ENCODE measurements at places on chromosomes 3 and 15.

DNA sequence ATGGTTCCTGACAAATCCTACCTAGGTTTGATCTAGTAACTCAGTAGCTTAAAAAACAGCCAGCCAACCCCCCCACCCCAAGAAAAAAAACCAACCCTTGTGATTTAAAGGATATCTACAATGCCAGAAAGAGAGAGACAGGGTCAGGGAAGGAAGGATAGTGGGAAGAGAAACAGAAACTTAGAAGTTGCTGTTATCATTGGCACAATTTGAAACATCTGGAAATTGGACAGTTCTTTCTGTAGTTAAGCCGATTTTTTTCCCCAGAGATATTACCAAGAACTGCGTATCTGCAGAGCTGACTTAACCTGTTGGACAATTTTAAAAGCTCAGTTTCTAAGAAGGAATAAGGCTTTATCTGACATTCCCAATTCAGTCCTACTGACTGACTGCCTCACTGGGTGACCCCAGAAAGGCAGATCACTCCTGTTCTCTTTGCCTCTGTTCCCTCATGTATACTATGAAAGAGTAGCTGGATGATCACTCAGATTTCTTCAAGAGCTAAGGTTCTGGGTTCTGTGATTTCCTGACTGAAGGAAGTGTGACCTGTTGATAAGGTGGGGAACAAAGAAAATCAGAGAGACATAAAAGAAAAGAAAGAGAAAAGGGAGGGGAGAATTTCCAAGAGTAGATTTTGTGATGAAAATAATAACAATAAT, 128.3 kb downstream of the MAP2K5 start:
- no peak for DNase-seq

GRCh38 chr3:110307065-110307809, 764.4 kb upstream of the NECTIN3 start:
- DNase-seq, result no peak

DNA sequence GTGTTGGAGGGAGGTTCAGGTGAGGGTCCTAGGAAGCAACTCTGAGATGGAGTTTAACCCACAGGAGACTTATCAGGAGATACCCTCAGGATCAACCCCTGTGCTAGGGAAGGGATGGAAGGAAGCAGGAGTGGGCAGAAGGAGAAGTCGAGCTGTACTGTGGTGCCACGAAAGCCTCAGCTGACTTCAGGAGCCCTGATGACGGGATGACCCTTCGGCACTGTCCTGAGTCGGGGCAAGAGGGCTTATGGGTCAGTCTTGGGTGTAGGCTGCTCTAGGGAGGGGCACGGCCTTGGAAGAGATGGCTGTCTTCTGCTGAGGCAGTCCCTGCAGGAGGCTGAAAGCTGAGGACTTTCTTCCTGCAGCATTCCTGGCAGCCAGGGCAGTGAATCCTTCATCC, 7.7 kb downstream of the CLEC3B start:
- no peak for DNase-seq

DNA sequence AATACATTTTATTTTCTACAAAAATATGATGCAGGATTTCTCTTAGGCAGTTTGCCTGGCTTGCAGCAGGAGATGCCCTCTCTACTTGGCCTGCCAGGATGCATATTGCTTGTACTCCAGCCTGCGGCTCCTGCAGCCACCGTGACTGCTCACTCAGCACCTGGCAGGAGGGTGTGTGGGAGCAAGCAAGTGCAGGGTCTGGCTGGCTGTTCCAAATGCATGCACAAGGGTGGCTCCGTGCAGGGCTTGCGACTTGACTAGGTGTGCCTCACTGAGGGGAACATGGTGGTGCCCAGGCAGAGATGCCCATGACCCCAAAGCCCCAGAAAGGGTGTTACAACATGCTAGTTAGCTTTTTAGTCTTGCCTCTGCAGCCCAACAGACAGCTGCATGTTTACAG, 1240.2 kb upstream of the ALCAM start:
- DNase-seq, result no peak

- DNase-seq, result no peak
Observed at GRCh38 chr15:93040288-93041158, 48.5 kb downstream of the RGMA start.

GRCh38 chr15:72199721-72200212, 2.2 kb upstream of the GRAMD2A start:
- DNase-seq, result no peak

GRCh38 chr3:190192739-190193138, 72.0 kb upstream of the P3H2 start:
- DNase-seq, result no peak

- no peak for DNase-seq
Observed at GRCh38 chr3:34646911-34647460, 848.6 kb downstream of the PDCD6IP start.

- DNase-seq, result no peak
Observed at GRCh38 chr3:124530916-124531315, 199.3 kb upstream of the UMPS start.

DNA sequence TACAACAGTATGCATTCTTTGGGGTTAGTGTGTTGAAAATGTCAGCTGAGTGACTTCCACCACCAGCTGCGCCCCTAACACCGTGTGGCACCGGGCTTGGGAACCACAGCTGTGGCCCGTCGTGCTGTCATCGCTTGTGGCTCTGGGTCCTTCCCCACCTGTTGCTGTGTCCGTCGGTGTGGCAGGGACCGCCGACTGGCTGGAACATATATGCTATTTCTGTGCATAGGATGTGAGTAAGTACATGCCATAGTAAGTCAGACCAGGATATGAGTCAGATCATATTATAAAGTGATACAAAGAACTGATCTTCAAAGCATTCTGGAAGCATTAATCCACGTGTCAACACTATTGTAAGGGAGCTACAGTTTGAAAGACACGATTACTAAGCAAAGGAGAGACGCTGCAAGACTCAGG, 31.9 kb downstream of the EHD4 start:
- no peak for DNase-seq

DNA sequence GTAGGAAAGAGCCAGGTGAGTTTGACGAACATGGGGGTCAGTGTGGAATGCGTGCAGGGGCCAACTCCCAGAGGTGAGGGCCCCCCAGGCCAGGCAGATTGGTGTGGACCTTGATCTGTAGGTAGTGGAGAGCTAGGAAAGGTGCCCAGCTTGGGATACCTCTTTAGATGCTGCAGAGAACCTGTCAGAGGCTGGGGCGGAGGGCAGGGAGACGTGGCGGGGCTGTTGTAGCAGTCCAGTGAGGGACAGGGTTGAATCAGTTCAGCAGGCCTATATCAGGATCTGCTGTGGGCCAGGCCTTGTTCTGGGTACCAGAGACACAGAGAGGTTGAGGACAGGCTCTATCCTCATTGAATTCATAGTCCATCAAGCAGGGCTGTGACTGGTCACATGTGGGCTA, 8.6 kb downstream of the SNX33 start:
- DNase-seq, result no peak

- no peak for DNase-seq
Observed at GRCh38 chr3:151804267-151804666, 9.6 kb upstream of the AADAC start.

DNA sequence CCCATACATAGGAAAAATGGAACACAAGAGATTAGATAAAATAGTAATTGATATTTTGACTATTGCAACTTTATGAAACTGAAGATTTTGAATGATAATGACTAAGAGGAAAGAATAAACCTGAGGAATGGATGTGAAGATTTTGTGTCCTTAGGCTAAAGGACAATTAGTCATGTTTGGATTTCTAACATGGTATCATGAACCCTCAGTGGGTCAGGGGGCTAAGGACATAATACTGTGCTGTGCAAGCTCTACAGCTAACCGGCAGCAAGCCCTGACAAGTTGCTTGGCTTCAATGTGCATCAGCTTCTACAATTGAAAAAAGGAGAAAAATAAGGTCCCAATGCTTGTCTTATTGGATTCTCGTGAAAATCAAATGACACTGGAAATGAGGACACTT, 491.0 kb downstream of the MECOM start:
- no peak for DNase-seq

DNA sequence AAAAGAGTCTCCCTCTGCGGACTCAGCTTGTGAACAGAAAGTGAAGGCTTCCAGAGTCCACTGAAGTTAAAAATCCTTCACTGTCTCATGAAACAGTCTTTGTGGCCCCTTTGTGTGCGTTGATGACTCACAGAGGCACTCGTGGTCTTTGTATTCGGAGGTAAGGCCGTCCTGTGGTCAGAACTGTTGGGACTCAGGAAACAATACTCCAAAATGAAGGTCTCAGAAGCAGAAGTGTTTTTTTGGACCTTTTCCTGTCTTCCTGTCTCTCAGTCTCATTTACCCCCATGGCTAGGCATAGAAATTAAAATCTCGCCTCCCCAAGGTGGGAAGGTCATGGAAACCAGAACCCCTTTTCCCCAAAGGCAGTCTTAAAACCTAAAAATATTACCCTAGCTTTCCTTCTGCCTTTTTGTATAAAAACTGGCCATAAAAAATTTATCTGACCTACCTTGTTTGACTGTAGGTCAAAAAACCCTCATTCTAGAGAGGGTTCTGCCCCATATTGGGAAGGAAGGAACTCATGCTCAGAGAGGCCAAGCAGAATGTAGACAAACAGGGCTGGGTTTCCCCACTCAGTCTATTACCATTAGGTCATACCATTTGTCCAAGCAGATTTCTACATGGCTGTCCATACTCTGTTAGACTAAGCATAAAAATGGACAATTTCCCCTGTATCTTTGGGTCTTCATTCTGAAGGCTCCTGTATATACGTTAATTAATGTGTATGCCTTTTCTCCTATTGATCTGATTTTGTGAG, 19.1 kb upstream of the EPB42 start:
- DNase-seq, result no peak

- DNase-seq, result peak; percentile 71
Observed at GRCh38 chr3:128698211-128699047, 27.6 kb upstream of the RAB7A start.

- DNase-seq, result no peak
Observed at GRCh38 chr3:61237858-61238257, 13.4 kb downstream of the FHIT start.

GRCh38 chr3:78781351-78781750, 986.4 kb downstream of the ROBO1 start:
- no peak for DNase-seq

GRCh38 chr3:76267851-76268380, 482.6 kb upstream of the ZNF717 start:
- DNase-seq, result no peak

DNA sequence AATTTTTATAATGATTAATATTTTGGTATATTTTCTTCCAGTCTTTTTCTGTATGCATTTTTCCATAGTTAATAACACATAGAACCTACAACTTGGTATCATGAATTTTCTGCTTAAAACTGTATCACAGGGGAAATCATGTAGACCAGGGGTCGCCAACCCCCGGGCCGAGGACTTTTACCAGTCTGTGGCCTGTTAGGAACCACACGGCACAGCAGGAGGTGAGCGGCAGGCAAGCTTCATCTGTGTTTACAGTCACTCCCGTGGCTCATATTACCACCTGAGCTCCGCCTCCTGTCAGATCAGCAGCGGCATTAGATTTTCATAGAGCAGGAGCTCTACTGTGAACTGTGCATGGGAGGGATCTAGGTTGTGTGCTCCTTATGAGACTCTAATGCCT, 54.7 kb downstream of the RPL22L1 start:
- no peak for DNase-seq

Data from type B pancreatic cell (in vitro differentiated cells).